Left renal pelvis (tissue), 4 donors: ENCODE measurements at places on chromosomes 7 and 10.

- DNase-seq, result no peak
Measured at GRCh38 chr7:931871-932650, 22.4 kb downstream of the ADAP1 start.

DNA sequence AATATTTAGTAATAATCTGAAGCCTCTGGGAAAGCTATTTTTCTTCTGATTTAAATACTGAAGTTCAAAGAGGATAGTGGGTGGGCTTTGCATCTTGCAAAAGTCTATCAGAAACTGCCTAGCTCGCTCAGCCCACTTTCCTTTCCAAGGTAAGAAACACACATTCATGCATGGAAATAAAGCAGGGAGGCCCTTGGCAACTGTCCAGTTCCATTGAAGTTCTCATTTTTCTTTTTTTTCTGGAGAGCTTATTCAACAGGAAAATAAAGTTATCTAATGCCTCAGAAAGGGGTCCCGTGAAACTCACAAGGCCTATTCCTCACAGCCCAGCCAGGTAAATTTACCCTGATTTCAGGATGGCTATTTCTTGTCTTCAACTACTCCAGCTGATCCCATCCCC, 654.9 kb downstream of the KCNMA1 start:
- no peak for DNase-seq

DNA sequence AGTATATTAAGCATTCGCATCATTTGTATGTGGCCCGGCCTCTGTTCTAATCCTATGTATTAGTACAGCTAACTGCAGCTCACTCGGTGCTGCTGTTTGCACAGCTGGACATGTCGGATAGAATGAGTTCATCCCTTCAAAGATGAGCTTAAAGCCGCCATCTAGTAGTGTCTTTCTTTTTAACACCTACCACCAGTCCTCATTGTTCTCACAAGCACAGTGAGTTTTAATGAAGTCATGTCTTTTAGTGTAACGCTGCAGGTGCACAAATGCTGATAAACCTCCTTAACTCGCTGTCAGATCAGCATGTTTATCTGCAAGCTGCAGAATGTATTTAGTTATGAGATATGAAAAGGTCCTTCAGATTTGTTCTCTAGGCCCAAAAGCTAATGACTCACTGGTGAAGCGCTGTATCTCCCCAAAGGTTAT, 247.5 kb downstream of the MTERF1 start:
- DNase-seq, result no peak

DNA sequence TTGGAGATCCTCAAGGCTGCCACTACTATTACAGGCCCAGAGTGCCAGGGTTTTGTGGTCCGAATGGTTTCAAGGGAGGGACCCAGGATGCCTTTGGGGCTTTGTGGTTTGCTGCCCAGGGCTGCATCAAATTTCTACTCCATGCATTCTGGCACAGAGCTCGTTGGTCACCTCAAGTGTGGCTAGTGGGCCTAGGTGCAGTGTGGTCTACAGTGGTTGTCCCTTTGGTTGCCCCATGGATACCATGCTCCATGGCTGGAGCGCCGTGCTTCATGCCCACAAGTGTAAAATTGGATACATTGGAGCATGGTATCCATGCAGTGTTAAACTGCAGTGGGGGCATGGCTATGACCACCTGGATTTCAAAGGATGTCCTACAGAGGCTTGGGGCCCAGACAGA, 5.4 kb upstream of the PRF1 start:
- DNase-seq, result no peak

- DNase-seq, result no peak
Measured at GRCh38 chr7:30166155-30166840, 31.5 kb downstream of the MTURN start.
